ENCODE measurements at places on chromosomes 5 and 9.
A peak's percentile ranks its signal among the peaks of the same experiment; 100 is the strongest.

DNA sequence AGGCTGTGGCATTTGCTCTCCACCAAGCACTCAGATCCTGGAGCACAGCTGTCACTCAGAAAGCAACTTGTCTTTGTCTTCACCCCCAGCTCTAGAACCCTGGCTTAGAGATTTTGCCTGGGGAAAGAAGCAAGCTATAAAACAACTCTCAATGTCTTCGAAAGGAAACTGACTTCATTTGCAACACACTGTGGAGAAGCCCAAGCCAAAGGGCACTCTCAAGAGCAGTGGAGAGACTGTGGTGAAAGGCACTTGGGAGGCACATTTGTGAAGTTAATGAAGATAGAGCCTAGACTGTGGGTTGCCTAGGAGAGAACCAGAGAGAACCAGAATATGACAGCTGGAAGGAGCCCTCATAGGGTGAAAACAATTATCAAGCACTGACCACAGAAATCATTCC, 103.4 kb downstream of the CFAP95 start:
- DNase-seq = no peak

DNA sequence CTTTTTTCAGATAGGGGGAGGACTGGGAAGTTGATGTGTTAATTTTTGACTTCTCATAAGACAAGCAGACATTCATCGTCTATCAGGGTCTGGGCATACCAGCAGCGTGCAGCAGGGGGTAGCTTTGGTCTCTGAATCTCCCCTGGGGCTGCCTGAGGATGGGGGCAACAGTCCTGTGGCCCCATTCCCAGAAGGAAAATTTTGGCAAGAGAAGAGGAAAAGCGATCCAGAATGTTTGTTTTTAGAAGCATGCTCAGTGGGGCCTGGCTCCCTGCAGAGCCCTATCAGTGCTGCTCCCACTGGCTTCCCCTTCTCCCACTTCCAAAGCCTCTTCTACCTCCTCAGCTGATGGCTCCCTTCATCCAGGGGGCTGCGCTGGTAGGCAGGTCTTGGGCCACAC, 194.8 kb upstream of the IL12B start:
- DNase-seq = no peak

GRCh38 chr5:159838551-159839222, 77.6 kb upstream of the ADRA1B start:
- no peak for DNase-seq

DNA sequence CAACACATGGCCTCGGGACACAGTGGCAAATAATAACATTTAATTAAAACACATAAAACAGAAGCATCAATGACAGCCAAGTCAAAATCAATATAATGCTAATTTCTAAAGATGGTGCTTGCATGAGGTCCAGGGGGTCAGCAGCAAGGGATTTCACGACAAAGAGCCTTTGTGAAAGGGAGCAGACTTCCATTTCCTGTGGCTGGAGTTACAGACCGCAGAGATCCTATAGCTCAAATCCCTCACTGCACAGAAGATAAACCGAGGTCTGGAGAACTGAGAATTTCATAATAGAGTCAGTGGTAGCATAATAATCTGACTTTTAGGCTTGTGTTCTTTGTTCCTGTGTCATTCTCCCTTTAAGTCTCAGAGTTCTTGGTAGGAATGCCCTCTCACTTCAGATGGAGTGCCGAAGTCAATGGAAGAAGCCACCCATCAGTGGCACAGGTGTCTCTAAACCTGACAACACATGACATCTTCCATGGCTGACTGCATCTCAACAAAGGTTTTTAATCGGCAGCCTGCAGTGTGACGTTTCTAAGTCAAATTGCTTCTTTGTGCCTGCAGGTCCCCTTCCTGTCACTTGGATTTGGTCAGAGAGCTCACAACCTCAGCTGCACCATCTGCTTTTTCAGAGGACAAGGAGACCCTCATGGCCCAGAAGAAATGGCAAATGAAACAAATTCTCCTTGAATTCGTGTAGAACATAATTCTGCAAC, 67.4 kb downstream of the CARTPT start:
- DNase-seq = no peak

DNA sequence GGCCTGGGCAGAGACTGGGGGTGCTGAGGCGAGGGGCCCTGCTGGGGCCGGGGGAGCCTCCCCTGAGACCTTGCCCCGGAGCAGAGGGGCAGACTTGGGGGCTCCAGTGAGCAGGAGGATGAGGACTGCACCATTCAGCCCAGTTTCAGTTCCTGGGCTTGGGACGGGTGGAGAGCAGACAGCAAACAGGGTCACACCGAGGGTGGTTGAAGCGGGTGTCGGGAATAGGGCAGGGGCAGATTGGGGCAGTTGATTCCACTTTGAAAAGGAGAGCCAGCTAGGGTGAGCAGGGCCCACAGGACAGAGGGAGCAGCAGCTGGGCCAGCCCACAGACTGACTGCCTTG, 4.5 kb downstream of the GRK6 start:
- no peak for DNase-seq

DNA sequence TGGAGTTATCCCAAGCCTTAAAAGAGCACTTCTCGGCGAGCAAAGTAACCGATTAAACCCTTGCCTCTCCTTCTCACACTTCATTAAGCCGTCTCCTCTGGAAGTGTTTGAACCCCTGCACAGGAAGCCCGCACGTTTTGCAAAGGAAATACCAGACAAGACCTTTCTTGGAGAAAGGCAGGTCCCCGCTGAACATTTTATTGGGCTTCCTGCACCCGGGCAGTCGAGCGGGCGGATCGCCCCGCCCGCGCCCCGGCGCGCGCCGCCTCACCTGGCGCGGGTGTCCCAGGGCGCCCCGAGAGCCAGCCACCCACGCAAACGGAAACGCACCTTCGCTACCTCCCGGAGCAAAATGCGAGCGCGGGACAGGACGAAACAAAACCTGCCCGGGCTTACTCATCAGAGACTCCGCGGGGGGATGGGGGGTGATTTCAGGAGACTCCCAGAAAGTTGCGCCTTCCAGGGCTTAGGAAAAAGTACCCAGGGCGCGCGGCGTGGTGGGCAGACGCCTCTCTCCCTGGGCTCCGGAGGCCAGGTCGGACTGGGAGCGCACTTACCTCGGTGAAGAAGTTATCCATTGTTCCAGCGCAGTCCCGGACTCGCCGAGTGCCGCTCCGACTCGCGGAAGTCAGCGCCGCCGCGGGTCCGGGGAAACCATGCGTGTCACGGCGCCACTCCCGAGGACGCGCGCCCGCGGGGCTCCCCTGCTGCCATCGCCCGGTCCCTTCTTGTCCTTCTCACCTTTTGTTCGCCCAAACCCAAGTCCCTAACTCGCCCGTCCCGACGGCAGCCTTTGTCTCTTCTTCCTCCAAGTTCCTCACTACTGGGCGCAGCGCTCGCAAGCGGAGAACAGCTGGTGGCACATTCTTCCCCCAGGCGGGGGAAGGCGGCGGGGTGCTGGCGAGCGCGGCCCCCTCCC, 598 bp downstream of the MYO10 start:
- peak; percentile 29 for DNase-seq

DNA sequence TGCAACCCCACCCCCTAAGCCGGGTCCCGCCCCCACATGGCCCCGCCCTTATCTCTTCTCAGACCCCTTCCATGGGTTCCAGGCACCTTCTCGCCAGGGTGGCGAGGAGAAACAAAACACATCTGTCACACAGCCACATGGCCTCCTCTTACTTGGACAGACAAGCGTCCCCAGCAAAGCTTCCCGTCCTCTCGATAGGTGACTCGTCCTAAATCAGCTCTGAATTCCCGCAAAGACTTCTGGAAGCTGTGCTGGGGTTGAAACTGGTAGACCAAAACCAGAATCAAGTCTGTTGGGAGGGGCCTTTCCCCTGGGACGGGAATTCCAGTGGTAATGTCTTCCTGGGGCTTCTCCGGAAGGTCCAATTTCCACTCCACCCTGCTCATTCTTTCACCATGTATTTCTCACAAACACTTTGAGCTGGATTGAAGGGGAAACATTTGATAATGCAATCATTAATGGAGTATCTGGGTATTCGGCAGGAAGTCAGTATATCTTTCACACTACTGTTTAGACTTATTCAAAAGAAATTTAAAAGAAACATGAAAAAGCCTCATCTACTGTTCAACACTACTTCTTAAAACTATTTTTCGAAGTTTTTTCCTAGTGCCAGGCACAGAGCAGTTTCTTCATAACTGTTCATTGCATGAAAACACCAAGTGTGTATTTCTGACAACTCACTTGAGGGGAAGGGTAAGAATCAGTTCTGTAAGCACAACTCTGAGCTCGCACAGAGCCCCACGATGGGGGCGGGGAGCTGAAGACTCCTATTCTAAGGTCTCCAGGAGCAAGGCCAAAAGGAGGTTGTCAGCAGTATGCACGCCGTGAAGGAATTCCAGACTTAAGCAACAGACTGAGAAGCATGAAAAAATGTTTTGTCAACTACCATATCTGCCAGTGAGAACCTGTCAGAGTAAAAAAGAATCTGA, 644 bp upstream of the CTNNAL1 start:
- DNase-seq = peak; percentile 60

DNA sequence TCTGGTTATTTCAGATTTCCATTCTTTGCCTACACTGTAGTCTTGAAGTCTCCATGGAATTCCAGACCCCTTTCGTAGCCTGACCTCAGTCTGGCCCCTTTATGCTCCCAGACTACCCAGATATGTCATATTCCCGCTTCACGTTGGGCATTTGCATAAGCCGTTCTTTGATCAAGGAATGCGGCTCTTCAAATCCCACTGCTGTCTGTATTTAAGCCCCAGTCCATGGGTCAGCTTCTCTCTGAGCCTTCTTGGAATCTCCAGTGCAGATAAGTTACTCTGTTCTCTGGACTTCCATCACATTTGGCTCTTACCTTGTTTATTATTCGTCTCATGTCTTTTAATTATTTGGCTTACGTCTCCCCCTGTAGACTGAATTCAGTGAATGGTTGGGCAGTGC, 97.4 kb downstream of the PARP8 start:
- no peak for DNase-seq

DNA sequence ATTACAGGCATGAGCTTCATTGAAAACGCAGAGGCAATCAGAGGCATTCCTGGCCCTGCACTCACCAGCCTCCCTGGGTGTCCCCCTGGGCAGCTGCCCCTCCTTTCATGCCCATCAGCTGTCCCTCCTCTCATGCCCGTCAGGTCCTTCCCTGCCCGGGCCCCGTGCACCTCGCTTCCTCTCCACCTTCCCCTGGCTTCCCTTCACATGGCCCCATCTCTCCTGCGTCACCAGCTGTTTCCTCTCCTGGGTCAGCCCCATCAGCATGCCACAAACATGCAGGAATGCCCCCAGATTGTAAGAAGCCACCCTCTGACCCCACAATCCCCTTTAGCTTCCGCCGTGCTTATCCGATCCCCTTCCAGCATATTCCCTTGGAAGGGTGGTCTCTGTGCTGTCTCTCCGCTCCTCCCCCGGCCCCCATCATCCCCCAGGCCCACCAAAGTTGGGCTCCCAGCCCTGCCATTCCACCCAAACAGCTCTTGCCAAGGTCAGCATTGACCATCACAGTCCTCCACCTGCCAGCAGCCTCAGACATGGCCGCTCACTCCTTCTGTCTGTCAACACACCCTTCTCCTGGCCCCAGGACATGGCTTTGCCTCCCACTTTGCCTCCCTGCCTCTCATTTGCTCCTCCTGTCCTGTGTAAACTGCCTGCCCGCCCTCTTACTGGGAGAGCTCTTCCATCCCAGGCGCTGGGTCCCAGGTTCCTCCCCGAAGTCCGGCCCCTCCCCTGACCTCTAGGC, 98.6 kb upstream of the IER5L start:
- no peak for DNase-seq

DNA sequence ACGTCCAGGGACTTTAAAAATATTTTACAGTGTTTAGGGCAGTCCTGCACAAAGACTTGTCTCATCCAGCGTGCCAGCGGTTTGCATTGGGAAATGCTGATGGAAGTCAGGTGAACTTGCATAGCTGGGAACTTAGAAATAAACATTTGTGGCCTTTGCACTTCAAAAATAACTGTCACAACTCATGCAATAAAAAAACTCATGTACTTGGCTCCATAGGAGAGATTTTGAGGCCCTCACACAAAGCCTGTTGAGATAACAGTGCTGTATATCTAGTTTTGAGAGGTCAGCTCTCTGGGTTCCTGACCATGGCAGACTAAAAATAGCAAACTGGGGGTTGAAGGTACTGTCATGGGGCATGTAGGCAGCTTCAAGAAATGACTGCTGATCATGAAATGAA, 5.5 kb downstream of the COMMD10 start:
- no peak for DNase-seq

GRCh38 chr9:118318770-118319431, 614.7 kb downstream of the TLR4 start:
- peak; percentile 8 for DNase-seq

GRCh38 chr9:7976167-7976755, 176.7 kb upstream of the DMAC1 start:
- no peak for DNase-seq

DNA sequence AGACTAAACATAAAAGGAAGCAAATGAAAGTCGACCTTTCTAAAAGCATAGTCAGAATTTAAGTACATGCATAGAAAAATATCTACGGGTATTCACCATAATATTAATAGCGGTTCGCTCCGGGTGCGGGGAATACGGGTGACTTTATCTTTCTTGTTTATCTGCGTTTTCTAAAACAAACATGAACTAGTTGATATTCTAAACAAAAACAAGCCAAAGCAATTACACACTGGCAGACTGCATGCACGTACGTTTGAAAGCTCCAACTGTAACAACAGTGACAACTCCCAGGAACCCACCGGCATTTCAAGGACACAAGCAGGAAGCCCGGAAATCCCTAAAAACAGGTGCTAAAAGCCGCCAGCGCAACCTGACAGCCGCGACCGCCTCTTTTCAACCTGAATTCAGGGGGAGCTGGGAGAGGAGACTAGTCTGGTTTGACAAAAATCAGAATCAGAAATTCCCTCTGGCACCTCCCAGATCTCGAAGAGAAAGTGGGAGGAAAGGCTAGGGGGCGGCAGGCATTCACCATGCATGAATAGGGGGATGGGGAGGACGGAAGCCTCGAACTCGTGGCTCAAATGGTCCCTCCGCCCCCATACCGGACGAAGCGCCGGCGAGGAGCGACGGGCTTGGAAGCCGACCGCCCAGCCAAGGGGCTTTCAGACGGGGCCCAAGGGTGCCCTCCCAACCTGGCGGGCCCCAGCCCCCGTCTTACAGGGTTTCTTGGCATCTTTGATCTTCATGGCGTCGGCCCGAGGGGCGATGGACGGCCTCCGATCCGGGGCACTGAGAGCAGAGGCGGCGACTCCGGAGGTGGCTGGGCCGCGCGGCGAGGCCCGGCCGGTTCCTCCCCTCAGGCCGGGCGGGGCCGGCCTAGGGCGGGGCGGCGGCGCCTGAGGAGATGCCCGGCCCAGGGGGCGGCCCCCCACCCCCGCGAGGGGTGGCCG, at the start of gene PANK3:
Gene PANK3, minus strand, starts transcription at position 831 of the 950 bp plus-strand sequence. Its CDS starts 85 bp downstream, at position 746.
- DNase-seq = peak; percentile 95

- DNase-seq = no peak
Observed at GRCh38 chr5:94731471-94731870, 113.0 kb downstream of the SLF1 start.

DNA sequence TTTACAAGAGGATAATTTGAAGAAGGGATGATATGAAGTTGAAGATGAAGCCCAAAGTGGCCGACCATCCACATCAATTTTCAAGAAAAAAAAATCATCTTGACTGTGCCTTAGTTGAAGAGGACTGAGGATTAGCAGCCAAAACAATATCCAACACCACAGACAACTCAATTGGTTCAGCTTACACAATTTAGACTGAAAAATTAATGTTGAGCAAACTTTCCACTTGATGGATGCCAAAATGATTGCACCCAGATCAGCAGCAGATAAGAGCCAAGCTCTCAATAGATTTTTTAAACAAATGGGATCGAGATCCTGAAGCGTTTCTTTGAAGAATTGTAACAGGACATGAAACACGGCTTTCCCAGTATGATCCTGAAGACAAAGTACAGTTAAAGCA, 163.2 kb downstream of the GADD45G start:
- no peak for DNase-seq

GRCh38 chr9:97704345-97704677, 7.2 kb upstream of the XPA start:
- DNase-seq = no peak
